ENCODE measurements at places on chromosomes 13 and 19.

GRCh38 chr19:51508059-51508733 lies 6.6 kb upstream of the SIGLEC12 start:
- no peak for DNase-seq

- peak; percentile 65 for DNase-seq
These were observed 42.0 kb upstream of the NFIC start for GRCh38 chr19:3324405-3324856.

- no peak for DNase-seq
These were observed 74.5 kb downstream of the GGACT start for GRCh38 chr13:100513987-100514670.

DNA sequence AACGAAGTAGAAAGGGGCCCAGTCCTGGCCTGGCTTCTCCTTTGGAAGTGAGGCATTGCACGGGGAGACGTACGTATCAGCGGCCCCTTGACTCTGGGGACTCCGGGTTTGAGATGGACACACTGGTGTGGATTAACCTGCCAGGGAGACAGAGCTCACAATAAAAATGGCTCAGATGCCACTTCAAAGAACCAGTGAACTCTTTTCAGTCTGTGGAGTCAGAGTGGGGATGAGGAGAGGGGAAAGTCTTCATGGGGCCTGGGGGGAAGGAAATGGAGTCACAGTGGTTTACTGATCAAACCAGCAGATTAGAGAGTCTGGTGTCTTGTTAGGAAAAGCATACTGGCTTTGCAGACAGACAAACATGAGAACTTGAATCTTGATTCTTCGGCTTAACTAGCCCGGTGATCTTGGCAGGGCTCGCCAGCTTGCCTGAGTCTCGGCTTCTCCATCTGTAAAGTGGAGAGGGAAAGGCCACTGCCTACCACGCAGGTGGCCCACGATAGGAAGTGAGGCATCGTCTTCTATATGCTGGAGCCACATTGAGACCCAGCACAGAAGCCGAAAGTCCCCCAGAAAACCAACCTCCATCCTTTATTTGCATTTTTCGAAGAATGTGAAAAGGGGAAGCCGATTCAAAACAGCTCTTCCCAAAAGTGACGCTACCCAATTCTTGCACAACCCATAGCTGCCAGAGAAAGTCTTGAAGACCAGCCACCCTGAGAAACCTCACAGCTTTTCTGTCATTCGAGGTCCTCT lies at the start of gene FFAR1:
Gene FFAR1 (plus strand): TSS at position 732 of the 759 bp plus-strand sequence. CDS start 3,650 bp downstream, outside the sequence.
- peak; percentile 58 for DNase-seq

DNA sequence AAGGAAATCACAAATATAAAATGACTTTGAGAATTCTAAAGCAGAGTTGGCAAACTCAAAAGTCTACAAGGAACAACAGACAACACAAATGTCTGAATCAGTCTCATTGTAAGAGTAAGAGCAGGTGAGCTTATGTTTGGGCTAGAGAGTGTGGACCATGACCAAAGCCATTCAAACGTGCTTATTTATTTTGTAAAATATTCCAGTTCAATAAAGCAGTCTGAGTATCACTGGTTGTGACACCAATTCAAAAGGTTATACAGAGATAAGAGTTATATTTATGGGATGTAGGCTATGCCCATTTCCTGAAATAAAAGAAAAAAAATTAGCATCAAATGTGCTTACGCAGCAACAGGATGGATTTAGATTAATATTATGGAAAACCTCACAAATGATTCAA lies 251.6 kb downstream of the KLF5 start:
- no peak for DNase-seq

GRCh38 chr13:26971990-26972887 lies 199.4 kb downstream of the USP12 start:
- DNase-seq: no peak

DNA sequence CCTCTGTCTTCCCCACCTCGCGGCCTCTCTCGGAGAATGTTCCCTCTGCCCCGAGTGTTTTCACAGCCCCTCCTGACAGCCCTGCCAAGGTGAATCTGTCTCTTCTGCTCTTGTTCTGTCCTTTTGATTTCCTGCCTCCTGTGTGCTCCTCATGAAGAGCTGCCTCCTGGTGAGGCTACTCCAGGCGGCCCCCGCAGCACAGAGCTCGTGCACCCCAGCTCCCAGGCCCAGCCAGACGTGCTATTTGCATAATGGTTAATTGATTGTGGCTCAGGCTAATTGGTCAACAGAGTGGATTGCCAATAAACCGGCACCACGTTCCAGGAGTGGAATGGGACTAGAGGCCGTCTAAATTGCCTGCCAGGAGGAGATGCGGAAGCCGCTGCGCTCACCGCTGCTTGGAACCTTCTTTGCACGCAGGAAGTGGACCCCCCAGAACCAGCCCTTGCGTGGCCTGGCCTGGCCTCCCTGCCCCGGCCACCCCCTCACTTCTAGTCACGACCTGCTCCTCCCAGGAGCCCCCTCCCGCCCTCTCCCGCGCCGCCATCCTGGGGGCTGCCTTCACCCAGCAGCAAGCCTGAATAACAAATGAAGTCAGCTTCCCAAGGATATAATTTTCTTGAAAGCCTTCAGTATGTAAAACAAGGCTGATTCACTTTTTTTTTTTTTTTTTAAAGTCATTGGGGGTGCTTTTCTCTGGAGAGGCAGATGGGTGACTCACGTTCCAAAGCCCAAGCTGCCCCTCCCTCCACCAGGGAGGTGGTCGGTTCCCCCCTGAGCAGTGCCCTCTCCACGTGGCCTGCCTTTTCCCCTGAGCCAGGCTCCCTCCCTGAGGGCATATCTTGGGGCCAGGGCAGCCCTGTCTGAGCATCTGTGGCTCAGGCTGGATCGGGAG lies 144.0 kb downstream of the KDM4B start:
- no peak for DNase-seq

DNA sequence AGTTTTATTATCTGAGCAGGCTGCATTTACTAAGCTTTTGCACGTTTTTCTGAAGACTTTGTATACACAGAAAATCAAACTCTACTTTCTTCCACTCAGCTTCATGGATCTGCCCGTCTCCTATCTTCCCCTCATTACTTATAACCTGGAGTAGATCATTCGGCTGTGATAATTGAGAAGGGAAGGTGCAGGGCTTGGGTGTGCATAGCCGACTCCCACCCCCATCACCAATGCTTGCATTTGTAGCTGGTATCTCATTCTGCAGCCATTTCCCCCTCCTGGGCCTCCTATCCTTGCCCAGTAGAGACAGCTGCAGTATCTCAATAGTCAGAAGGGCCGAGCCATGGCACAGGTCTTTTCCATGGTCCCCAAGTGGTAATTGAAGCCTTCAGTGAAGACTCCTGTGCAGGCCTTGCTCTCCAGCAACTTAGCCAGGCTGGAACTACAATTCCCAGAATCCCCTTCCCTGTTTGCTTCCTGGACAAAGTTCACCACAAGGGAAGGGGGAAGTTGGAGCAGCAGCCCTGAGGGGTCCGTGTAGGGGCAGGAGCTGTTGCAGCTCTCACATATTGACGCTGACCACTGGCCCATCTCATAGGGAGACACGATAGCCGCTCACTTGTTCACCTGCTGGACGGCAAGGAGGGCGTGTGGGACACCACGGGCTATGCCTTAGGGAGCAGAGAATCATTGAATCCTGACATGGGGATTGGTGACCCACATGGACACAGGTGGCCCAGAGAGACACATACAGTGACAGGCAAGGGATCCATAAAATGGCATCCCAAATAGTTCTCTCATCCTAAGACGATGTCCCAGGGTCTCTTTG lies 2.1 kb upstream of the SIGLEC8 start:
- DNase-seq: no peak

GRCh38 chr13:43377973-43378372 lies 354.6 kb downstream of the DNAJC15 start:
- no peak for DNase-seq

- no peak for DNase-seq
These were observed 58.3 kb upstream of the MEDAG start for GRCh38 chr13:30847650-30848307.

DNA sequence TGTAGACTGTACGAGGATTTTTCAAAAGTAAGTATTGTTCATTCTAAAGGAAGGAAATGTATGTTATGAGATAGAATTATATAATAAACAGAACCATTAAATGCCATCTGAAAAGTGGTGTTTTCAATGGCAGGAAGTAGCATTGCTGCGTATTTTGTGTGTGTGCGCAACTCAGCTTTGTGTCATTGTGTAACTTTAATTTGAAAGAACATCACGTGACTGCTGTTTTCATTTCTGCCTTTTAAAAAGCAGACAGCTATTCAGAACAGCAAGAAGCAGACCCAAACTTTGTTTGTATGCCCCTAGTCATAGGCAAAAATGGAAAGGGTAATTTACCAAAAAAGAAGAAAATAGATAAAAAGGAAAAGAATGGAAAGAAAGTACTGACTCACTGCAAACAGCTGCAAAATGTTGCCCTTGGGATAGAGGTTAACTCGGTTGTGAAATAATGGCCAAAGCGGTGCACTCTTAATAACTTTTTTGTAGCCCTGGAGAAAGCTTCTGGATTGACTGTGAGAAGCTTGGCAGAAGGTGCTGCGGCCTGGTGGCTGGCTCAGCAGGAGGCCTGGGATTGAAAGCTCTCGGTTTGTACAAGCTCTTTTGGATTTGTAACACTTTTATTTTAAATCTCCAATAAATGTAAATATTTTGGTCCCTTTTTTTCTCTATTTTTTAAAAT lies 97.3 kb downstream of the GGACT start:
- no peak for DNase-seq

- DNase-seq: no peak
These were observed 844 bp upstream of the RFX1 start for GRCh38 chr19:14006766-14007562.

- no peak for DNase-seq
These were observed 39.3 kb downstream of the TGDS start for GRCh38 chr13:94556621-94557020.

GRCh38 chr13:105979131-105980011 lies 556.1 kb downstream of the EFNB2 start:
- DNase-seq: no peak

- DNase-seq: no peak
These were observed 142.7 kb downstream of the DLEU7 start for GRCh38 chr13:50700664-50701305.

DNA sequence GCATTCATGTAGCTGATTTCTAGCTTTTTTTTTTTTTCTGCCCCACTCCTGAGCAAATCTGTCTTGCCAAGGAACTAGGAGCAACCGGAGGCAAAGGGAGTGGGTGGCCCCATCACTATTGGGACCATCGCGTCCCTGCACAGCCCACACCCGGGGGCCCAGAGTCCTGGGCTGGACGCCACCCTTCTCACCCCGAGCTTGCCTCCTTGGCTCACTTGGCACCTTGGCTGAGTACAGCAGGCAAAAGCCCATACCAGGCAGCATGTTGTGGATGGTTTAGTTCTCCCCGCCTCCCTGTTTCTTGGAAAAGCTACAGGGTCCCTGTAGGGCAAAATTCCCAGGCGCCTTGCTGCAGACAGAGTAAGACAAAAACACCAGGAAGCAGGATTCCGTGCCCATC lies 13.7 kb downstream of the SMIM24 start:
- no peak for DNase-seq

DNA sequence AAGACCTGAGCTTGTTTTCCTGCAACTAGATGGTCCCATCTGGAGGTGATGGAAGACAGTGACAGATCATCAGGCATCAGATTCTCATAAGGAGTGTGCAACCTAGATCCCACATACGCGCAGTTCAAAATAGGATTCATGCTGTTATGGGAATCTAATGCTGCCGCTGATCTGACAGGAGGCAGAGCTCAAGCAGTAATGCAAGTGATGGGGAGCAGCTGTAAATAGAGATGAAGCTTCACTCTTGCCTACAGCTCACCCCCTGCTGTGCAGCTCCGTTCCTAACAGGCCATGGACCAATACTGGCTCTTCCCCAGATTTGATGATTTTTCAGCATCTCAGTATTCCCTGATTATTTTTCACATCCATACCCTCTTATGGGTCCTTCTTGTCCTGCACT lies 208.4 kb upstream of the RXFP2 start:
- DNase-seq: no peak

DNA sequence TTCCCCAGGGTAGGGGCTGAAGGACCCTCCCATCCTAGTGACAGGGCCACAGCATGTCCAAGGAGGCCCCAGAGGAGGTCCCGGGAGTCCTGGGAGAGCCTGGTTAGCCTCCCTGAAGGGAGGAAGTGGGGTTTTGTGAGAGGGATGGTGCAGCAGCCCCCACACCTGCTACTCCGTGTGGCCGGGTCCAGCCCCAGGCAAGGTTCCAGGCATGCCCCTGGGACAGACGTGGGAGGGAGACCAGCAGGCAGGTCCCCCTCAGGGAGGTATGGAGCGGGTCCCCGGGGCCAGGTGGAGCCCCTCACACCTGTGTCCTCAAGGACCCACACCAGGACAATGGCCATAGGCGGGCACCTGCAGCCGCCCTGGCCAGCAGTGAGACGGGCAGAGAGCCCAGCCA lies 1.9 kb upstream of the F7 start:
- DNase-seq: no peak

GRCh38 chr13:32017474-32017873 lies 14.1 kb upstream of the FRY start:
- DNase-seq: no peak

- no peak for DNase-seq
These were observed 23.8 kb upstream of the VSTM2B start for GRCh38 chr19:29501816-29502580.

- DNase-seq: no peak
These were observed 685.6 kb upstream of the SLITRK1 start for GRCh38 chr13:84567848-84568247.

DNA sequence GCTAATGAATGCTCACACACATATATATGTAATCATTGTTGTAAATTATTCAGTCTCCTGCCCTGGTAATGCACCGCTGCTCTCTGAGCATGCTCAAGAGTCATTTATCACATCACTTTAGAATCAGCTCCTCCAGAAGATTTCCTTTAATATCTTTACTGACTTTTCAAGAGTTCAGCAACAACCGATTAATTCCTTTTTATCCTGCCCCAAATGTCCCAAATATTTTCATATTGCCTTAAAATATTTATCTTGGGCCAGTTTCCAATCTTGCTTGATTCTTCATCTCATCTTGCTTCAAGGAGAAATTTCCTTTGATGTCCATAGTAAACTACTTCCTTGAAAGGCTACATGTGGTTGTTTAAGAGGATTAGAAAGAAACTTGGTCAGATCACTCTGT lies 132.5 kb downstream of the NHLRC3 start:
- DNase-seq: no peak

GRCh38 chr13:23817830-23818229 lies 71.4 kb downstream of the MIPEP start:
- no peak for DNase-seq

- DNase-seq: no peak
These were observed 376.7 kb upstream of the KLHL1 start for GRCh38 chr13:70484931-70485330.

GRCh38 chr13:110772091-110772984 lies 58.8 kb downstream of the ING1 start:
- no peak for DNase-seq

DNA sequence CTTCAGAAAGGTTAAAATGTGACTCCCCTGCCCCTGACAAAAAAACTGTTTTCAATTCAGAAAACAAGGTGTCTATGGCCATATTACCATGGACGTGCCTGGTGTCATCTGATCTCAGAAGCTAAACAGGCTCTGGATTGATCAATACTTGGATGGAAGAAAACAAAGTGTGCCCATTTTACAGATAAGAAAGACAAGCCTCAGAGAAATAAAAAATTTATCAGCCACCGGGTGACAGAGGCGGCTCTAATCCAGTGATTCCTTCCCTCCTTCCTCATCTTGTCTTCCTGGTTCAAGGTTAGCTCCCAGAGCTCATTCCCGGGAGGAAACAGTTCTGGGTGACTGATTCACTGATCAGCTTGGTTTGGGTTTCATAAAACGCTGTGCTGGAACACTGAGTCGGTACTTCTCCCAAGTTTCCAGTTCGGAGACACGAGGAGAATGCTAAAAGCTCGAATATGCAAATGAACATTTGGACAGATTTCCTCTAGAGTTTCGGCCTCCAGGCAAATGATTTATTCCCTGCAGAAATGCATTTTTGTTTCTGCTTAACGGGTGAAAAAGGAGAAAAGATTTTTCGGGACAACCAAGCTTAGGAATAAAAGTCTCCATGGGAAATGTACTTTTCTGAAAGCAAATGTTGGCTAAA lies 211.2 kb downstream of the UQCRFS1 start:
- no peak for DNase-seq

Measured in CD8-positive, alpha-beta memory T cell (primary cell).